Activated T-cell treated with anti-CD3 and anti-CD28 coated beads, Interleukin-2, amount 50 U/mL, for 48 hours (primary cell): ENCODE measurements at places on chromosomes 16 and 17.

GRCh38 chr17:52982331-52982730, 823.8 kb upstream of the CA10 start:
- no peak for DNase-seq

- DNase-seq: no peak
These were observed 4.9 kb downstream of the STX1B start for GRCh38 chr16:31005350-31006085.

GRCh38 chr16:35131429-35131828, 1672.0 kb downstream of the TP53TG3F start:
- no peak for DNase-seq

DNA sequence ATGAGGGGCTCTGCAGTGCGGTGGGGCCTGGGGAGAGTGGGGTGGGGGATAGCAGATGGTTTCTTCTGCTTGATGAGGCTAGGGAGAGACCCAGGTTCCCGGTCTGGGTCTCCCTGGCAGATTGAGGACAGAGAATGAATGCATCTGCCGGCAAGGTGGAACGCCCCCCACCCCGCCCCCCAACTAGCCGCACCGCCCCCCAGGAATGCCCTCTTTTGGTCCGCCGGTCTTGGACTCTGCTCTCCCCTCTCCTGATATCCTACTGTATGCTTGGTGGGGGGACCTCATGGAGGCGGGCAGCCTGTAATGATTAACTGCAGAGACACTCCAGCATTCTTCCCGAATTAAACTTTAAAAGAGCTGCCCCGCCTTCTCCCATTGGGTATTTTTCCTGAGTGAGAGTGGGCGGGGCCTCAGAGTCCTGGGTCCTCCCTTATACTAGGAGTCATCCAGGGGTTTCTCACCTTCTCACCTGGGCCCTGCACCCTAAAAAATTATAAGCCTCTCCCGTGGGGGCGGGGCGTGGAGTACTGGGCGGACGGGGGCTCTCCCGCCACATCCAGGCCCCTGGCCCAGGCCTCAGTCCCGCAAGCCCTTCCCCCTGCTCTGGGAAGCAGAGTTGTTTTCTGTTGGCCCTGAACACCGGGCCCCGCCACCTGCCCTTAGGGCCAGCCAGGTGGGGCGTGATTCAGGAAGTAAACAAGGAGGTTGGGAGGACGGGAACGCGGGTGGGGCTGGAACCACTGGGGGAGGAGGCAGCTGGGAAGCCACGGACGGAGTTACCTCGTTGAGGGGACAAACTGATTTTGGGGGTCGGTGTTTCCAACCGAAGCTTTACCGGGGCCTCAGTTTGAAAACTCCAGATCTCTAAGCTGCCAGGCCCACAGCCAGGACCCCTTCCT, 1.5 kb downstream of the GRB7 start:
- DNase-seq: no peak

DNA sequence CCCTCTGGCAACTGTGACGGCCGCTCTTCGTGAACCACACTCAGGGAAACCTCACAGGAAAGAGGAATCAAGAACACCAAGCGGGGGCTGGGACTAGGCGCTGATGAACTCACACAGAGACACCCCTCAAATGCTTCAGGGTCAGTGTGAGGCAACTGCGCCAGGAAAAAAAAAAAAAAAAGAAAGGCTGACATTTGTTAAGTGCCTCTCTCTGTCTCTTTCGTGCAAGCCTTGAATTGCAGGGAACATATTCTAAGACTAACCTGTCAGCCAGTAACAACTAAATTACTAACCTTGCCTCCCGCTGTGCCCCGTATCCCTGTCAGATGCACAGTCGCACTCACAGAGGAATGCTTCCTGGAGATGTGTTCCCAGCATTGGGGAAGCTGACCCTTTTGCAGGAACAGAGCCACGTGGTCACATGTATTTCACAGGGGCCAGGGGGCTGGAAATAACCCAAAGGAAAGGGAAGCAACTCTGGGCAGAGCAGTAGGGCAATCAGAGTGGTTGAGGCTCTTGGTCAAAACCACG, 247.8 kb downstream of the XYLT1 start:
- no peak for DNase-seq

- DNase-seq: no peak
These were observed 17.6 kb downstream of the CFAP52 start for GRCh38 chr17:9594065-9594464.

DNA sequence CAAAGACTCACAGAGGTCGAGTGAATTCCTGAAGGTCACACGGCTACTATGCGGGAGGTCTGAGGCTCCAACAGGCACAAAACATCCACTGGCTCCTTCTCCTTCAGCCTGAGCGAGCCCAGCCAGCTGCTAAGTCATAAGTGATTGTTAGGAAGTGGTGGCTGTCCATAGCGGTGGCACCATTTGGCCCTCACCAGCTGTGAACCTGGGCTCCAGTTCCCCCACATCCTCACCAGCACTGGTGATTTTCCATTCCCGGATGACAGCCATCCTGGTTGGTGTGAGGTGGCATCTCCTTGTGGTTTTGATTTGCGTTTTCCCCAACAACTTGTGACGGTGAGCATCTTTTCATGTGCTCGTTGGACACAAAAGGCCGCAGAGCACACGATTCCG, 302.8 kb downstream of the FOXL1 start:
- DNase-seq: no peak

GRCh38 chr16:50834701-50835100, 92.8 kb downstream of the CYLD start:
- no peak for DNase-seq

- no peak for DNase-seq
These were observed 5.0 kb downstream of the JUP start for GRCh38 chr17:41781404-41782110.

DNA sequence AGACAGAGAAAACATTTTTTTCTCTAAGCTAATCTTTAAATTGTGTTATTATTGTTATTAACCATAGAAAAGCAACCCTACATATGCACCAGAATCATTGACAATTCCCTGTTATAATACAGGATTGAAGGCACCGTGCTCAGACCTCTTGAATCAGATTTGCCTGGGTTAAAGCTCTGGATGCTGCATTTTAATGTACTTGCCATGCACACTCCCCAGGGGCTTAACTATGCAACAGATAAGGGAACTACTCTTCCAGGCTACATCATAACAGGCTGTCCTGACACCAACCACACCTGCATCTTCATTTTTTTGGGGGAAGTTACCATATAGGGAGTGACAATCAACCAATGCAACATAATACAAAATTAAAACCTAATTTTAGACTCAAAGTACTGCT, 1187.6 kb upstream of the CDH8 start:
- no peak for DNase-seq

DNA sequence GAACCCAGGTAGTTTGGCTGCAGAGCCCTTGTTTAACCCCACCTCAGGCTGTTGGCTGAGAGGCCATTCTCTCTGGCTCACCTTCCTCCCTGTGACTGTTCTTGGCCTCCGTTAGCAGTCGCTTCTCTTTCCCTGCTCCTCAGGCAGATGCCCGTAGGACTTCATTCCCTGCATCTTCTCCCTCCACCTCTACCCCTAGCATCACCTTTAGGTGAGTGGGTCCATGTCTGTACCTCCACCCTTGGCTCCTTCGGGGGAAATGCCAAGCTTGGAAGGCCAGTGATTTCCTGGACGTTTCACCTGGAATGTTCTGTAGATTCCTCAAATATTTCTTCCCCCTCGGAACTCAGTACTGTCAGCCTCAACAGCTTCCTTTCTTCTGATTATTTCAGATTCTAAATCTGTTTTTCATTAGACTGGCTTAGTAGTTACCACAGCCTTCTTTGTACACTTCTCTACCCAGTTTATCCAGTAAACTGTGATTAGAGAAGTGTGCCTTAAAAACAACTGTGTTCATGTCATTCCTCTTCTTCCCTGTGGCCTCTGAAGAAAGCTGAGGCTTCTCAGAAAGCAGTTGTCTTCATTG, 227.9 kb downstream of the MSI2 start:
- no peak for DNase-seq

DNA sequence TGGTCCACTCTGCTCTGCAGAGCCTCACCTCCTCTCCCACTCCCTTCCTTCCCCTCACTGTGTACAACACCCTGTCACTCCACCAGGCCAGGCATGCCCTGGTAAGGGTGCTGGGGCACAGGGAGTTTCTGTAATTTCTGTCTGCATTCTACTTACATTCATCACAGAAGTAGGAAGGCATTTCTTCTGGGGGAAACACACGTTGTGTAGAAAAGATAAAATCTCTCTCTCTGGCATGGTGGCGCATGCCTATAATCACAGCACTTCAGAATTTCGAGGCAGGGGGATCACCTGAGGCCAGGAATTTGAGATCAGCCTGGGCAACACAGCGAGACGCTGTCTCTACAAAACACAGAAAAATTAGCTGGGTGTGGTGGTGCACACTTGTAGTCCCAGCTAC, 27.0 kb downstream of the WNT3 start:
- no peak for DNase-seq

GRCh38 chr16:8655184-8655717, 19.2 kb upstream of the ABAT start:
- peak; percentile 64 for DNase-seq

GRCh38 chr16:73095885-73096421, 48.0 kb upstream of the ZFHX3 start:
- DNase-seq: no peak

DNA sequence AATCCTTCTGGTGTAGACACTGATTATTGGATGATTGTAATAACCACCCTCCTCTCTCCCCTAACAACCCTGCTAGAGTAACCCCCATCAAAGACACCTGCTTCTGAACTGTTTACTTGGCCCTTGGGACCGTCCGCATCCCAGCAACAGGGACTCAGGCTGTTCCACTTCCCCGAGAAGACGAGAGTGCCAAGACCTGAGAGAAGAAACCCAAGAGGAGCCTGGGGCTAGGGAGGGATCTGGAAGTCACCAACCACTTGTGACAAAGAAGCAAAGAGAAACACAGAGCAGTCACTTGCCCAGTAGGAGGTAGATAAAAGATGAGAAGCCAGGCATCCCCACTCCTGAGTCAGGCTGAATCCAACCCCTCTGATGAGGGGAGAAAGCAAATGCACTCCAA, 84.3 kb downstream of the CDH11 start:
- no peak for DNase-seq

GRCh38 chr16:85341972-85342695, 229.9 kb upstream of the CIBAR2 start:
- DNase-seq: no peak

GRCh38 chr16:83701494-83701893, 106.3 kb upstream of the HSBP1 start:
- peak; percentile 25 for DNase-seq

- no peak for DNase-seq
These were observed 310.0 kb downstream of the CBLN1 start for GRCh38 chr16:48971571-48972077.

GRCh38 chr17:43079641-43080302, 45.4 kb downstream of the BRCA1 start:
- DNase-seq: no peak

- DNase-seq: no peak
These were observed 144.3 kb downstream of the MAP2K6 start for GRCh38 chr17:69558796-69559195.

DNA sequence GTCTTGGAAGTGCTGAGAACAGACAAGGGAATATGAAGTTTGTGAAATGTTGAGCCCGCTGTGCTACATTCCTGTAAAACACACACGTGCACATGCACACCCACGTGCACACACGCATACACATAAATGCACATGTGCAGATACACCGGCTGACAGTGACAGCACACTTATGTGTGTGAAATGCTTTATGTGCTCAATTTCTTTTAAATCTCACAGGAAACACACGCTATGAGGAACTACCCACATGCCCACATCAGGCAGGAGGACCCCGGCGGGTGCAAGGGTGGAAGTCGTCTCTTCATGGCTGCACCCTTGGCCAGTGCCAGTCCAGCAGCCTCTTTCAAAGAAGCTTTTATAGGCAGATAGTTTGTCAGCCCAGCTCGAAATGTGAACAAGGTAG, 561 bp upstream of the WFDC1 start:
- no peak for DNase-seq

GRCh38 chr16:12390644-12391043, 413.0 kb downstream of the CPPED1 start:
- DNase-seq: no peak

GRCh38 chr16:181565-182021, 1.3 kb downstream of the HBQ1 start:
- peak; percentile 90 for DNase-seq

DNA sequence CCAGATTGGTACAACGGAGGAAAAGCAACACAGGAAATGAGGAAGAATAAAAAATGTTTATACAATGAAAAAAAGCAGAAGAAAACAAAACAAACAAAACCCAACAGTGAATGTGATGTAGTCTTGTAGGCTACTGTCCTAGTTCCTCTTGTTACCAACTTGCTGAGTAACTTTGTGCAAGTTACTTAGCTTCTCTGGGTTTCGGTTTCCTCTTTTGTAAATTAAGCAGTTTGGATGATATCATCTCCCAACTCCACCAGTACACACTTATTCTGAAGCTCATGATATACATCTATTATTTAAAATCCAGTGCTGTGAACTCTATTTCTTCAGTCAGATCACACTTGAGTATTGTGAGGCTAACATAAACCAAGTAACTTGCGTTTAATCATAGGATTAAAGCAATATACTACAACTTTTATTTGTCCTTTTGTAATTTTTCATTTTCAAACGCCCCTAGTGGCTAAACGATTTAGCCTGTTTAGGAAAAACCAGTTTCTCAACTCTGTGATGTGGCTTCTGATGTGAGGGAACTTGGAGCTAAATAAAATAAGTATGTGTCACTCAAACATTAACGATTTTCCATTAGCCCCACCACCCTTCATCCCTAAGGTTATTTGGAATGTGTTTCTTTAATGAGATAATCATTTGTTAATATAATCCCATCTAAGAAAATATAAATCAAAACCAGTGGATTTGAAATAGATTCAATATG, 1.4 kb upstream of the UNK start:
- no peak for DNase-seq

DNA sequence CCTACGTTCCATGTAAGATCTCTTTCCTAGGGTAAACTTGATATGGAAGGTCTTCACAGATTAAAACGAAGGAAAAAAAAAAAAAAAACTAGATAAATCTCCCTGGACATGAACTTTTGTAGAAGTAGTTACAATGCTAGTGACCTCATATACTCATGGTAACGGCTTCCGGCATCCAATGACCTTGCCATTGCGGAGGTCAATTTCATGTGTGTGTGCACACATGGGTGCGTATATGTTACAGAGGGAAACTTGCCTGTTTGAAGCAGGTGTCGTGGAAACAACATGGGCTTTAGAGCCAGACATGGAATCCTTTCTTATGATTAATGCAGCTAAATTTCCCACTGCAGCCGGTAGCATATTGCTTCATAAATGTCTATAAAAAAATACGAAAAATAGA, 435.5 kb downstream of the MAF start:
- DNase-seq: no peak

DNA sequence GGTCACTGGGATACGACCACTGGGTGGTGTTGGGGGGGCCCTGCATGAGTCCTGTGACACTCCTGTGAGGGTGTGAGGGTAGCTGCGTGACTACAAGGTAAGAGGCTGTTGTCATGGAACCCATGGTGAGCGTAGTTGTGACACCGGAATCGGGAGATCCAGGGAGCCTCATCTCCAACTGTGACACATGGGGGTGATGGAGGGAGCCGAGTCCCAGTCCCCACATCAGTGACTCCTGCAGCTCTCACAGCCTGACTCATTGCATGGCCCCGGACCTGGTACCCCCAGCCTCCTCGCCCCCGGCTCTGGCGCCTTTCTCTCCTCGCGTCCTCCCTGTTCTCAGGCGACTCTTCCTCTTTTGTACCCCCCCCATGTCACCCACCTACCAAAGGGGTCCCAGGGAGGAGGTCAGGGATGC, 14.2 kb downstream of the CDH16 start:
- DNase-seq: no peak
